Nucleus accumbens (tissue), 56 donors: ENCODE measurements at places on chromosomes 1 and 21.

DNA sequence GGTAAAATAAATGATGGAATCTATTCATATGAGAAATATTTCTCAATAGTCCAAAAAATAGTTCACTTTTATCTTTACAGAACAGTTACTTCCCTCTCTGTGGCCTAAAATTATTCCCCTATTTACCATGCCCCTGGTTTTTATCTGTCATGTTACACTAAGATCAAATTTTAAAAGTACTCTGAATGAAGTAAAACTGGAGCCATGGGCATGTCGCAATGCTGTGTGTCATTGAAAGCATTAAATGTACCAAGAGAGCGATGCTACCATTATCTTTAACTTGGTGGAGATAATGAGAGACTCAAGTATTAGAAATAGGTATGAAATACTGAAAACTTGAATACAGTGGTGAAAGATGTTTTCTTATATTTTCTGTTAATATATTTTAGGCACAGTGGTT is 146.2 kb downstream of the KCNT2 start:
- DNase-seq = no peak

GRCh38 chr21:28455253-28455600 is 537.5 kb downstream of the LTN1 start:
- no peak for DNase-seq

DNA sequence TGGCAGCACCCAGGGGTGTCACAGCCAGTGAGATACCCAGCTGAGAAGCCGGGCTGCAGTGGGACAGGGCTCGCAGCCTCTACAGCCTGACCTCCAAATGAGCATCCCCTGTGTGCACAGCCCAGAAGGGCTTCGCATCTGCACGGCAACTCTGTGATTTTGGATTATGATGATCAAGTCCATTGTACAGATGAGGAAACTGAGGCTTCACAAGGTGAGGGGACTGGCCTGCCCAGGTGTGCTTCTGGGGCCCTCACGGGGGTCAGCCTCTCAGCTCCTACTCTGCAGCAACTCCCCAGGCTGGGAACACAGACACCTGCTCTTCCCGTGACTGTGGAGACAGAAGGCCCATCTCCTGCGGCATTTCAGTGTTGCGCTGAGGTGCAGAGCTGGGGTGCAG is 8.8 kb upstream of the HES5 start:
- no peak for DNase-seq

GRCh38 chr1:191869790-191870312 is 288.4 kb upstream of the RGS18 start:
- no peak for DNase-seq

- DNase-seq = no peak
These were observed 90.0 kb downstream of the URB2 start for GRCh38 chr1:229716069-229716468.

DNA sequence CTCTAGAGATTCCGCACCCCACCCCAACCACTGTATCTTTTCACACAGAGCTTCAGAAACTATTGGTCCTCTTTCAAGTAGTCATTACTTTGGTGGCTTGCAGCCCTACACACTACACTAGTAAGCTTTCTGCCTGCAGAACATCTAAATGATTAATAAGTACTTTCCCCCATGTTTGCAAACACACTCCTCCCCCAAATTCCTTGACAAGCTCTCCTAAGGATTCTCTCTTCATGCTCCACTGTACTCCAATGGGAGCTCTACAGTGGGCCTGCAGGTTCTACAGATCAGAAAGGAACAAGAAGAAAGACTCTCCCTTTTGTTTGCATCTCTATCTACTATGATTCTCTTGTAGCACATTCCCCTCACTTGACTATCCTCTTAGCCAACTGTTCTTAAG is 16.3 kb upstream of the NUF2 start:
- no peak for DNase-seq

DNA sequence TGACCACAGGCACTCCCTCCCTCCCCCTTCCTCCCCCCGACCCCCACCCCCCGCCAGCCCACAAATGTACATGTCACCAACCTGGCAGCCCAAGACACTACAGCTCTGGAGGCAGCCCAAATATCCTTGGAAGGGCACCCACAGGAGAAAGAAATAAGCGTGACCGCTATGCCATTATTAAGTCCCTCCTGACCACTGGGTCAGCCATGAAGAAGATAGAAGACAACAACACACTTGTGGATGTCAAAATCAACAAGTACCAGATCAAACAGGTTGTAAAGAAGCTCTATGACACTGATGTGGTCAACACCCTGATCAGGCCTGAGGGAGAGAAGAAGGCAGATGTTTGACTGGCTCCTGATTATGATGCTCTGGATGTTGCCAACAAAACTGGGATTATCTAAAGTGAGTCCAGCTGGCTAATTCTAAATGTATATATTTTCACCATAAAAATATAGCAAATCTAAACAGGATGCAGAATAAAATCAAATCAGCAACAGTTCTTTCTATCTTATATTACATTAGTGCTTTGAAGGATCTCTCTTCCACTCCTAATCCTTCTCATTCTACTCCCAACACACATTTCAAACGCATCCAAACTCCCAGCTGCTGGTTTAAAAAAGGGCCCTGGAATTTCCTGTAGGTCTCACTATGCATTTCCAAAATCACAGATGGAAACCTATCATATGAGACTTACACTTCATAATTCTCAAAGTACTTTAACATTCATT is 77.4 kb upstream of the SLFNL1 start:
- DNase-seq = no peak

GRCh38 chr1:113980110-113980509 is 836 bp downstream of the OLFML3 start:
- no peak for DNase-seq

DNA sequence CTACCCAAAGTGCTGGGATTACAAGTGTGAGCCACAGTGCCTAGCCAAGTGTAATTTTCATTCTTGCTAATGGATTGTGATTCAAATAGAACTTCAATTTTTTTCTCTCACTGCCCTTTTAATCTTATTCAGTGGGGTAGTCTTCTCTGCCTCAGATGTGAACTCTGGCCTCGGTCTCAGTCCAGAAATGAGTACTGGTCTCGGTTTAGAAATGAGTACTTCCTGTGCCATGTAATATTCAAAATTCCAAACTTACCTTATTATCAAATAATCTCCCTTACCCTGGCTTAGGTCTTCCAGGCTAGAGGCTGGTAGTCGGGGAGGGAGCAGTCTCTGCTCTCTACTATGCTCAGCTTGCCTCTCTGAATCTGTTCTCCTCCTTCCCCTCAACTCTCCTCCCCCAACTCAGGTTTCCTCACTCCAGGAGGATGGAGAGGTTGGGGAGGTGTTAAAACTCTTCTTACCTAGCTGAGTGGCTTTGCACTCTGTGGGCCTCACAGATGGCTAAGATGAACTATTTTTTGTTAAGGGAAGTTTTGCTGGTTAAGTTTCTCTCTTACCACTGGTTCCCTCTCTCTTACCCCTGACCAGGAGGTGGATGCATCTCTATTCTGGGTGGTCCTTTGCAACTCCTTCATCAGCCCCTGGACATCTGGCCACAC is 4.8 kb upstream of the SLAMF9 start:
- DNase-seq = no peak

DNA sequence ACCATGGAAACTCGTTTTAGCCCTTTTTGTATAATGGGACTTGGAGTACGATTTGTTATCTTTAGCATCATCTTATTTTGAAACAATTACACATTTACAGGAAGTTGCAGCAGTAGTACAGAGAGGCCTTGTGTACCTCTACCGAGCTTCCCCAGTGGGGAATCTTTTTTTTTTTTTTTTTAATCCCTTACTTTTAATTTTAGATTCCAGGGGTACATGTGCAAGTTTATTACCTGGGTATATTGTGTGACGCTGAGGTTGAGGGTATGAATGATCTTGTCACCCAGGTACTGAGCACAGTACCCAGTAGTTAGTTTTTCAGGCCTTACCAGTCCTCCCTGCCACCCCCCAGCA is 45.9 kb downstream of the HHAT start:
- DNase-seq = no peak

DNA sequence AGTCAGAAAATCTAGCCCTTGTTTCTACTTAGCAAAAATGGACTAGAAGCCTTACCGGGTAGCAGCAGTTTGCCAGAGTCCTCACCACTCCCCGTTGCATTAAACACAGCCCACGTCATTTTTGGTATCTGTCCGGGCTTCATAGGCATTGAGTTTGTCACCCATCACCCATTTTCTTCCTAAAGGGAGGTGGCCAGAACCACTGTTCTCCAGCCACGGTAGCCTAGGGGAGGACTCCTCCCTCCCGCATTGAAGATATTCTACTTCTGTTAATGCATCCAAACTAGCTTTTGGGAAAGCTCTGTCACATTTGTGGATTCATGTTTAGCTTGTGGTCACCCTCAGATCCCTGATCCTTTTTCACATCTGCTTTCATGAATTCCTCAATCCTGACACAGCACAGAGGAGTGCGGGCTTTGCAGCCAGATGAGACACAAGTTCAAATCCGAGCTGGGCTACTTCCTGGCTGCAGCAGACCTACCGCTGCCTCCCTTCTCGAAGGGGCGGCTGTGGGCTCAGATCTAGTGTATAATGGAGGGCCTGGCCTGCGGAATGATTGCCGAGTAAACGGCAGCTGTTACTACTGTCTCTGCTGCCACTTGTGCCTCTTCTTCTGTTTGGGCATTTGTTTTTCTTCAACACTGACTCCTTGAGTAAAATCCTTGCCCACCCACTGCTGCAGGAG is 63.2 kb upstream of the EFHD2 start:
- no peak for DNase-seq

- DNase-seq = no peak
These were observed 318.1 kb downstream of the HHIPL2 start for GRCh38 chr1:222229672-222230312.

DNA sequence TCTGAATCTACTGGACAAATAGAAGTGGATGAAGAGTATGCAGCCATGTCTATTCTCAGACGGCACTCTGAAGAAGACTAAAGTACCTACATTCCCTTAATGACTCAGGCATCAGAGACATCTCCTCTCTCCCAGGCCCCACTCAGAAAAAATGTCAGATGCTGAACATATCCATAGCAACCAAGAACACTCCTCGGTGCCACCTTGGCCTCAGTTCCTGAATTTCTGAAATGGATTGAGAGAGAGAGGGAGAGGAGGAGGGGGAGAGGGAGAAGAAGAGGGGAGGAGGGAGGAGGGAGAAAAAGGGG is 16.0 kb upstream of the OVAAL start:
- no peak for DNase-seq

DNA sequence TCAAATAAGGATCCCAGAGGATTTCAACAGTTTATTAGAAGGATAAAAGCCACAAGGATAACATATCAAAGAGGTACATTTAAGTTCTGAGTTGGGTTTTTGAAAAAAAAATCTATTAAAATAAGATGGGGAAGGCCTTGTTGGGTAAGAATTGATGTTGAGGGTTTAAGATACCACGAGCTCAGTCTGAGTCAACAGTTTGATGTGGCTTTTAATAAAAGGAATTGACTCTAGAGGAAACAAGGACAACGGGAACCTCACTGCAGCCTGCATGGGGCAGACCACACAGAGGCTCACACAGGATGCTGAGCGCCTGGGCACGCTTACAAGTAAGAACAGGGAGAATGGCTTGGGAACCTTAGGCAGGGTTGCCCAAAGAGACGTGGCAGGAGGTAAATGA is 107.5 kb downstream of the TIAM1 start:
- DNase-seq = no peak

- DNase-seq = no peak
These were observed 131.4 kb downstream of the HS2ST1 start for GRCh38 chr1:87045761-87046304.

DNA sequence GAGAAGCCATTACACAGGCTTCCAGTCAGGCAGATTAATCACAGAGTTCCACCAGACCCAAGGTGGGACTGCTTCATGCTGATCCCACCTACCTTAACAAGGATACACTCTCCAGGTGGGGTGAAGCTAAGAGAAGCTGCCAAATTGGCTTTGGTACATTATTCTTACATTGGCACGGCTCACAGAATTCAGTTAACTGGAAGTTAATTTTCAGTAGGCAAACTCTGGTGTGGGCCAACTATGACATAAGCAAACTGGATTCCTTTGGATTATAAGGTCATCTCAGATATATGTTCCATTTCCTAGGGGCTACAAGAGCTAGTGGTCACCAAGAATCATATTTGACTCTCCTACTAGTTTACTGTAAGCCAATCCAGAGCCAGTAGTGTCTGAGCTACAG is 448.8 kb upstream of the BEND5 start:
- no peak for DNase-seq
